WERI-Rb-1 (cell line): ENCODE measurements at places on chromosomes 6 and 20.

GRCh38 chr6:98384334-98384733 lies 450.0 kb upstream of the POU3F2 start:
- DNase-seq: no peak

DNA sequence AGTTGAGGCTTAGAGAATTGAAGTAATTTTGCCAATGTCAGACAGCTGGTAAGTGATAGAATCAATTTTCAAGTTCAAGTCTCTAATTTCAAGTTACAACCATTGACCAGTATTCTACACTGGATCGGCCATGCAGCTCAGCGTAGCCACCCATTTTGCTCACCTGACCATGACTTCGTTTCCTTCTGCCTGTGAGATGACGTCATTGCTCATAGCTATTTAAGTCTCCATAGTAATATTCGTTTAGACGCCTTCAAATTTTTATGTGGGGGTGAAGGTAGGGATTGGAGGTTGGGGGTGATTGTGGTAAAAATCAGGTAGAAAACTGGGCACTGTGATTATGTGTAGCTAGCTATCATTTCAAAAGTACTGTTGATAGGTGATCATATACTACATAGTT lies 5.6 kb upstream of the HTR1B start:
- DNase-seq: no peak

GRCh38 chr6:43702171-43702533 lies 14.6 kb upstream of the MRPS18A start:
- peak; percentile 62 for DNase-seq

GRCh38 chr20:36008461-36009035 lies 40.2 kb downstream of the CNBD2 start:
- DNase-seq: no peak

DNA sequence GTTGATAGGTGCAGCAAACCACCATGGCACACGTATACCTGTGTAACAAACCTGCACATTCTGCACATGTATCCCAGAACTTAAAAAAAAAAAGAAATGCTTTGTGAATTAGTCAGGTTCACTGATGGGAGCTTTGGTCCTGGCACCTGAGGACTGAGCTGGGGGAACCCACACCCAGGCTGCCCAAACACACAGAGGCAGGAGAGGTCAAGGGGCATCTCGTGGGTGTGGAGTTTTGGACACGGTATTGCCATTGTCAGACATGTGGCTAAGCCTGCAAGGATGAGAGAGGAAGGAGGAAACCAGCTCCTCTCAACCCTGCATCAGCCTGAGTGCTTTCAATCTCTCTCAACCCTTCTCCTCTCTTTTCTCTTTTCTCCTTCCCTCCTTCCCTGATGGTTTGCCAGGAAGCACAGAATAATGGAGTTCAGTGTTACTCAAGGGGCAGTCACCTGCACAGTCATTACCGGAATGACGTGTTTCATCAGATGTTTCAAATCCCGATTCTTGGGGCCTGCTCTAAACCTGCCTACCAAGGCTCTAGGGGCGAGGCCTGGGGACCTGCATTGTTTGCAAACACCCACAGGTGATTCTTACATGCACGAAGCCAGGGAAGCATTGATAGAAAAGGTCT lies 89.9 kb upstream of the NEDD9 start:
- no peak for DNase-seq

DNA sequence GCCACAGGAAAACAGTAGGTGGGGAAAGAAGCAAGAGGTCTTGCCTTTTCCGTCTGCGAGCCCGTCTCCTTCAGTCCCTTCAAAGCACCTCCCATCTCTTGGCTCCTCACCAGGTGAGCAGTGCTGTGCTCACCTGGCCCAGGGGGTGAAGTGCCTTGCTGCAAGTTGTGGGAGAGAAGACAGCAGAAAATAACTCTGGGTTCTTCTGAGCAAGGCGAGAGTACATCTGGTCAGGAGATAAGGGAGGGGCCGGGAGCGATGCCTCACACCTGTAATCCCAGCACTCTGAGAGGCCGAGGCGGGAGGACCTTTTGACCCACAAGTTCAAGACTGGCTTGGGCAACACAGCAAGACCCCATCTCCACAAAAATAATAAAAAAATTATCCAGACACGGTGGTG lies 35.6 kb upstream of the TGM3 start:
- DNase-seq: no peak

DNA sequence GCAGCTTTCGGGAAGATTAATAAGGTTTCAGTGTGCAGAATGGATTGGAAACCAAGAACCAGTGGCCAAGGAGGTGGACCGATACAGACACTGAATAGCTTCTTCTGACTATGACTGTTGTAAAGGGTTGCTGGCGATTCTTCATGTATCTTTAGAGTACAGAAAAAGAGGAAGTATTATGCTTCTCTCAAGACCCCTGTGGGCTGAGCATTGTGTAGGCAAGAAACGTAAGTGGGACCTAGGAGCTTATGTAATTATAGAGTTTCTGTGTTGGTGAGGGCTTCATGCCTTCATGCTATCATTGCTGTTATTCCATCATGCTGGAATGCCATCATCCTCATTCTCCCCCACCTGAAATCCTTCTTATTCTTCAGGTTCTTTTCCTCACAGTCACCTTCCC lies 105.4 kb upstream of the AKIRIN2 start:
- DNase-seq: no peak

GRCh38 chr6:53727748-53728147 lies 62.2 kb upstream of the KLHL31 start:
- DNase-seq: no peak

- peak; percentile 79 for DNase-seq
Observed at GRCh38 chr6:12150812-12151432, 138.8 kb downstream of the HIVEP1 start.

DNA sequence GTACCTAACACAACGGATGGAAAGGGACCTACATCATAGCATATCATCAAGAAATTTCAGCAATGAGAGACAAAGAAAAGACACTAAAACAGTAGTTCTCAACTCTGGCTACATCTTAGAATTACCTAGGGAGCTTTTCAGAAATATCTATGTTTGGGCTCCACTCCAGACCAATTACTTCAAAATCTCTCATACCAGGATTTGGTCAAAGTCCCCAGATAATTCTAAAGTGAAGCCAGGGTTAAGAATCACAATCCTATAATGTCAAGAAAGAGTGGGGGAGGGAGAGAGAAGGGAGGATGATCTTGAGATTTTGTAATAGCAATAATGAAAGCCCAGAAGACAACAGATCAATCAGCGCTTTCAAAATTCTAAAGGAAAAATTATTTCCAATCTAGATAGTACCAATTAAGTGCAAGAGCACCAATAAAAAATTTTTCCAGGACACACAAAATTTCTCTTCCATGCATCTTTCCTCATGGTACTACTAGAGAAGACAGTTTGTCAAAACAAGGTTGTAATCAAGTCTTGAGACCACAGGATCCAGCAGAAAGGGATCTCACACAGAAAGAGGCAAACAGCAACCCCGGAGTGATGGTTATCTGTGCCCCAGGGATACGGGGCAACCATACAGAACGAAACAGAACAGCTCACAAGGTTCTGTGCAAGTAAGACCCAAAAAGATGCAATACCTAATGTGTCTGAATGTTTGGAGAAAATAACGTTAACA lies 152.9 kb upstream of the DST start:
- DNase-seq: no peak

DNA sequence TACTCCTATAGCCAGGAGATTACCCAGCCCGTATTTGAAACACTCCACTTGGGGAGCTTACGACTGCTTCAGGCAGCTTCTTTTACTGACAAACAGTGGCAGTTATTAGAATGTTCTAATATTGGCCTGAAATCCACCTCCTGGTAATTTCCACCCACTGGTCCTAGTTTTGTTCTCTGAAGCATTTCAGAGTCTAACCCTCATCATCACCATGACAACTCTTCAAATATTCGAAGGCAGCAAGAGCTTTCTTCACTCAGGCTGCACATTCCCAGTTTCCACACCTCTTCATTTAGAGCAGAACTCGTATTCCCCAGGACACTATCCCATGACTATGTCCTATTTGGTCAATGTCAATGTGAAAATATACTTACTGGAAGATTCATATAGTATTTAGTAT lies 325.6 kb downstream of the UBE3D start:
- no peak for DNase-seq
